ENCODE measurements at places on chromosomes 6 and 20.

GRCh38 chr6:135566311-135567068 lies 69.0 kb upstream of the AHI1 start:
- DNase-seq = no peak

DNA sequence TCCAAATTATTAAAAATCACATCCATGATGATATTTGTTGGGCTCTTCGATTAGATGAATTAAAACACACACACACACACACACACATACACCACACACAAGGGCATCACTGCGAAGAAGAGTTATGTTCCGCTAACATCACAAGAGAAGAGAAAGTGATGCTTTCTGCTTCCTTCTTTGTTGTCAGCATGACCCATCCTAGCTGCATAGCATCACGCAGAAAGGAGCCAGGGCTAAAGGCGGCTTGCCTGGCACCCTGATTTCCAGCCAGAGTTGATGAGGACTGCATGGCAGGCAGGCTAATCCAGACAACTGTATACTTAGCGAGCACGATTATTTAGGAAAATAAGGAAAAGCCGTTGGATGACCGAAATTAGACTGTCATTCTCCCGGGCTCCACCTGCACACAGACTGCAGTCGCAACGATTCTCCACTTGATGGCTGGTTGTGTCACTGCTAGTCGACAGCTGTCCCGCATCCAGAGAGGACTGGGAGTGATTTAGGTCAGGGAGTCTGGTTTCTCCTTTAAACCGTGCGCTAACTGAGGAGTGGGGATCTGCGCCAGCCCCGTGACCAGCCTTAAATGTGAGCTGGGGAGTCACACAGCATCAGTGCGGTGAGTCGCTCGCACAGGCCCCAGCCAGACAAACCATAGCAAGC lies 70.6 kb upstream of the SOX4 start:
- no peak for DNase-seq

- DNase-seq = no peak
Observed at GRCh38 chr6:3369985-3370360, 86.9 kb downstream of the SLC22A23 start.

DNA sequence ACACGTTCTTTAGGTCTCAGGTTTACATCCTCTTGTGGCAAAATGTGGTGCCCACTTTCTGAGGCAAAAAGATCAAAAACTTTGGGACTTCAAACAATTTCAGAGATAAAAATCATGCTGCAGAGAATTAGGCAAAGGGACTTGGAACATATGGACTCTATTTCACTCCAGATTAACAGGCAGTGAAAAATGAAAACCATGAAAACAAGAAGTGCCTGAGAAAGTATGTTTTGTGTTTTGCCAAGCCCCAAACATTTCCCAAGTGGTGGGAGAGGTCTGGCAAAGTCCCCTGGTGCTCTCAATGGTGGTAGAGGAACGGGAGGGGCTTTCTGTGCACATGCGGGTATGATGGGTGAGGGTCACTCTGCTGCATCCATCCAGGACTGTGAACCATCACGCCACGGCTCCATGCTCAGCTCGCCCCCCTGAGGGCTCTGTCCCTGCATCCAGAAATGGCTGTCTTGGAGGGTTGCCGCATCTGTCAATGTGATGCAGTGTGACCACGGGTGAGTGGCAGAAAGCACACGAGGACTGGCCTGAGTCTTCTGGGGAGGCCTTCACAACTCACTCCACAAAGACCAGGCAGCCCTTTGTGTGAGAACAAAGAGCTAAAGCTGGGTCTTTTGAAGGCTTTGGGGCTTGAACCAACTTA lies 43.2 kb upstream of the TBC1D7 start:
- DNase-seq = no peak

DNA sequence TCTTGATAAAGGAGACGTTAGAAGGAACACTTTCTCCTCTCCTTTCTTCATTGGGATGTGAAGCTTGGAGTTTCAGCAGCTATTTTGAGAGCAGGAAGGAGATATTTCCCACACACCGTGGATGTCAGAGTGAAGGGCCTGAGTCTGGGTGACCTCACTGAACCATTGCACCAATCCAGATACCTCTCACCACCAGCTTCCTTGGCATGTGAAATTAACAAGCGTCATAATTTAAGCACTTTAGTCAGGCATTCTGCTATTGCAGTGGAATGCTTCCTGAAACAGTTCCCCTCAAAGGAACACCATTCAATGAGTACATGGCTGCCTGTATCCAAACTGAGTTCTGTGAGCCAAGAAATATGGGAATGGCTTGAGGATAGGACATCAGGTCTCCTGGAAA lies 83.7 kb downstream of the CHMP4B start:
- DNase-seq = no peak
